ENCODE measurements at places on chromosomes 1 and 21.
A peak's percentile ranks its signal among the peaks of the same experiment; 100 is the strongest.

- no peak for DNase-seq
Observed at GRCh38 chr1:184889902-184890301, 84.4 kb downstream of the NIBAN1 start.

DNA sequence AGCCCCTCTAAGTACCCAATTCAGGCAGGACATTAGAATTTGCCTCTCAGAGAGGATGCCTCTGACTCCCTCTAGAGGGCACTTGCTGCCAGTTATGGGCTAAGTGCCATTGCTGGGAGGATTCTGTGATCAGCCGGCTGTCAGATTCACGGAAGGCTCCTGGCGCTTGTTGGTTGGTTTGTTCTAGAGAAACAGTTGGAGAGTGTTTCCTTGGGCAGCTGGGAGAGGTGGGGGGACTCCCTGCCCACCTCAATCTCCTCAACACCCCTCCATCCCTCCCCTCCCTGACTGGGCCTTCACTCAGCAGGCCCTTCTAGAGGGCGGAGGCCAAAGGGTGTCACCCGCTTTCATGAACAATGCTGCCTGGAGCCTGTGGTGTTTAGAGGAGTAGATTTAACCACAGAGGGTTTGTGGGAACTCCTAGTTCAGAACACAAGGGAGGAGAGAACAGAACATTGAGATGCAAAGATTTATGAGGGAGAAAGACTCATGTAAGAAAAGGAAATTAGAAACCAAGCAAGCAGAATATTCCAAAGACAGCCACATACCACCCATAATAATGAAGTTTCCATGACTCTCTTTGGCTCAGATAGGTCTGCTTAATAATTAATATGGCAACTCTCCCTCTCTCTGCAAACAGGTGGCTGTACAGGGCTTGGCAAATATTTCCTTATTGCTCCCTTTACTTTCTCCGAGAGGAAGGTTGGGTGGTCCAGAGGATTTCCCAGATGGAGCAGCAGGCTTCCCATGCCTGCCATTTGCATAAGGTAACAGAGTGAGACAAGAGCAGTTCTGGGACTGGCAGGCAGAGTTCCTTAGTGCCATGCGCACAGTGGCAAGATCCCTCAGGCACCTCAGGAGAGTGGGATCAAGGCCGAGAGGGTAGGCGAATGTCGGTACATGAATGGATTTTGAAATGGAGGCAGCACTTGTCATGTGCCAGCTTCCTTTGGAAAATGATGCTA, 30.0 kb upstream of the ACP6 start:
- peak; percentile 62 for DNase-seq

DNA sequence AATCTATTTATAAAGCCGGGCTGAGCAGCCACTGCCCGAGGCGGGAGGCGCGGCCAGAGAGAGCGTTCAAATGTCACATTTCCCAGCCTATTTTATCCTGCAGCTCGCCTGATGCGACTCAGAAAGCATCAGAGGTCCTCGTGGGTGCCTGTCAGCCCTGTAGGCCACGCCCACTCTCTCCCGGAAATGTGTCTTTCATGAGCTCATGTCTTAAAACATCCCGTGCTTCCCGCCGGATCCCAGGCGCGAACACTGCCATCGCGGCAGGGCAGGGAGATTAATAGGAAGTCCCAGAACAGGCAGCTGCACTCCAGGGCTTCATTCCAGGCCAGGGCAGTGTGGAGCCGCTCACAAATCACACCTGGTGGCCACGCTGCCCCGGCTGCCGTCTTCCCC, 117.5 kb downstream of the PRDM16 start:
- DNase-seq: no peak

DNA sequence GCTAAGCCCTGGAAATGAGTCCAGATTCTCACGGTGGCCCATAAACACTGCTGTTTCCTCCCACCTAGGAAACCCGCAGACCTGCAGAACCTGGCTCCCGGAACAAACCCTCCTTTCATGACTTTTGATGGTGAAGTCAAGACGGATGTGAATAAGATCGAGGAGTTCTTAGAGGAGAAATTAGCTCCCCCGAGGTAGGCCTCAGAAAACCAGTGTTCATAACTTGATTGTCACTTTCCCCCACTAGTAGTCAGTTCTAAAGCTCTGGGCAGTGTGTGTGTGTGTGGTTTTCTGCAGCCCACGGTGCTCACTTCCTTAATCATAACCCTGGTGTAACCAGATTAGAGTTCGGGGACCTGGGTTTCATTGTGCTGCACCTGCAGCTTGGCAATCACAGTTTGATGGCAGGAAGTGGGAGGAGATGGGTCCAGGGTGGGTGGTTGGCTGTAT, 39.1 kb downstream of the CLIC6 start:
- DNase-seq: no peak

DNA sequence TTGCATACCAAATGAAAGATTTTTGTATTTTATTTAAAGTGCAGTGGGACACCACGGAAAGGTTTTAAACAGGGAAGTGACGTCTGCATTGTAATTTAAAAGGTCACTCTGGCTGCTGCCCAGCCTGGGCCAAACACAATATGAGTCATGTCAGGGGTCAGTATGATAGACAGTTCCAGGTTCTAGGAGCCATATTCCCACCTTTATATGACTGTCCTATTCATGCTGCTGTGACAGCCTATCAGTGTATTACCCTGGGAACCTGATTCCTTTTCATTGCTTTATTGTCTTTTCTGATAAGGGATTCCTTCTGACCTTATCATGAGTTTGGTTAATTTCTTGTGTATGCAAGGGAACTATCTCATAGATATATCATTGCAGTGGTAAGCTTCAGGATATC, 5.3 kb downstream of the VANGL1 start:
- DNase-seq: no peak

GRCh38 chr1:107486349-107486748, 345.5 kb downstream of the NTNG1 start:
- DNase-seq: no peak

DNA sequence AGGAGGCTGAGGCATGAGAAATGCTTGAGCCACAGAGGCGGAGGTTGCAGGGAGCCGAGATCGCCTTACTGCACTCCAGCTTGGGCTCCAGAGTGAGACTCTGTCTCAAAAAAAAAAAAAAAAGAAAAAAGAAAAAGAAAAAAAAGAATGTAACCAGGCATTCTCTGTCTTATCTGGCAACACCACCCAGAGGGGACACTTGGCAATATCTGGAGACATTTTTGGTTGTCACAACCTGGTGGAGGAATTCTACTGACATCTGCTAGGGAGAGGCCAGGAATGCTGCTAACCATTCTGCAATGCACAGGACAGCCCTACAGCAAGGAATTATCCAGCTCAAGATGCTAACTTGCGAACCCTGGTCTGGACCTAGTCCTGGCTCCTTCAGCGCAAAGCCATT, 2.3 kb upstream of the CNR2 start:
- DNase-seq: no peak

GRCh38 chr1:41572224-41572623, 87.7 kb upstream of the EDN2 start:
- DNase-seq: no peak

GRCh38 chr1:160834945-160835565, 27.6 kb downstream of the CD244 start:
- DNase-seq: no peak

- DNase-seq: no peak
Observed at GRCh38 chr1:214861615-214862014, 220.9 kb upstream of the KCNK2 start.

DNA sequence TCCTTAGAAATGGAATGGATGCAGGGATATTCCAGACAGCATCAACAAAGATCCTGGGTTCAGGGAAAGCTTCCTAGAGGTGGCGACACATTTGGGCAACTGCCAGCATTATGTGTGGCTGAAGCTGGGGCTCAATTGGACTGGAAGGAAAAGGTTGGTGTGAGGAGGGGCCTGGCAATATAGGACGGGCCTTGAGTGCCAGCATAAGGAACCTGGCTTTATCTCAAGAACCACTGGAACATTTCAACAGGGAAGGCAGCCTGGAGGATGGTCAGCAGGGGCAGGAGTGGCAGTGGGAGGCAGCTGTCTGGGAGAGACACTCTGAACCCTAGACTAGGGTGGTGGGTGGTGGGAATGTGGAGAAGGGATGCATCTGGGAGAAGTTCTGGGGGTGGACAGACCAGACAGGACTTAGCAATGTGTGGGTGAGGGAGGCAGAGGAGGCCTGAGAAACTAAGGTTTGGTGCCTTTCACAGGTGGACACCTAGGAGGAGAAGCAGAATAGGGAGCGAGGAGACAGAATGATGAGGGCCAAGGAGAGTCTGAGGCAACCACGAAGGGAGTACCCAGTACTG, 3.5 kb downstream of the SH3BGRL3 start:
- no peak for DNase-seq

GRCh38 chr1:35857830-35858229, 25.2 kb upstream of the AGO1 start:
- DNase-seq: no peak

- DNase-seq: no peak
Observed at GRCh38 chr21:44687671-44688070, 5.7 kb upstream of the KRTAP12-1 start.

GRCh38 chr1:190478149-190479049, 735 bp upstream of the BRINP3 start:
- DNase-seq: no peak

DNA sequence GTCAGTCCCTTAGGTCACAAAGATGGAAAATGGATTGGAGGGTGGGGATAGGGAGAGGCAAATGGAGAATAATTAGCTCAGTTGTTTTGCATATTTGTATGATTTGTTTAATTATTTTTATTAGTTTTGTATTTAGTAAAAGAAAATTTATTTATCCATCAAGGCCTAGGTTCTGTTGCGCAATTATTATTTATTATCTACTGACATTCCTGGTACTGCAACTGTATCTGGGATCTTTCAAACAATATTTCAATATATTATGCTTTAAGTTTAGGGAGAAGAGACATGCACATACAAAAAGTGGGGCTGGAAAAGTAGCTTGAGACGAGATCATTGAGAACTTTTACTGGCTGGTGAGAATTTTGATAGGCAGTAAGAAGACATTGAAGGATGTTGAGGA, 316.4 kb upstream of the SGIP1 start:
- DNase-seq: no peak

- no peak for DNase-seq
Observed at GRCh38 chr21:32378956-32379355, 13.9 kb downstream of the URB1 start.

- no peak for DNase-seq
Observed at GRCh38 chr1:66624412-66625060, 90.6 kb downstream of the SGIP1 start.

Data from NCI-H1930 (cell line).